ENCODE measurements at places on chromosomes 3 and 15. TPM values are rescaled to one million over a fixed set of nuclear protein-coding genes. Genes with fewer than 3 reads are reported as not detected.

- no peaks in the 10 kb centered on the region for H3K36me3 ChIP-seq
- no peaks in the 10 kb centered on the region for H3K4me1 ChIP-seq
- no peak for DNase-seq
These were observed 93.4 kb downstream of the ABHD5 start for GRCh38 chr3:43783987-43784639.

- H3K4me1 ChIP-seq = peaks cover 6% of the 10 kb centered on the region
- no peaks in the 10 kb centered on the region for H3K27me3 ChIP-seq
- H3K36me3 ChIP-seq = peaks cover 5% of the 10 kb centered on the region
- H3K27ac ChIP-seq = no peak overlapping the region
- H3K4me3 ChIP-seq = no peak overlapping the region
These were observed 28.7 kb downstream of the DLEC1 start for GRCh38 chr3:38067508-38068233.

- H3K4me1 ChIP-seq = no peaks in the 10 kb centered on the region
- no peaks in the 10 kb centered on the region for H3K27me3 ChIP-seq
- H3K4me3 ChIP-seq = no peak overlapping the region
These were observed 218.5 kb upstream of the CNTN3 start for GRCh38 chr3:74832925-74833324.

The SPINK8 gene
- total RNA-seq = not detected

The EIF4E3 gene
- 12.9 TPM for total RNA-seq

DNA sequence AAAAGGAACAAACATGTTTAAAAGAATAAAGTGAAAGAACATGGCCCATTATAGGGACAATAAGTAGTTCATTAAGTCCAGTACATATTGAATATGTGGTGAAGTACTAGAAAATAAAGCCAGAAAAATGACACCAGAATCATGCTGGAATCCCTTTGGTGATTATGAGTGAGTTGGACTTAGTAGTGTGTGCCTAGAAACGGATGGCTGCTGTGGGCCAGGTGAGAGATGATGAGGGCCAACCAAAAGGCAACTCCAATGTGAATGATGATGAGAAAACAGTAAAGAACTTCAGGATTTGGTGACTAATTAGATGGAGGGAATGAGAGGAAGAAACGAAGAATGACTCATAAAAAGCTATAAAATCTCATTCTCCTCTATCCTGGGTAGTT is 3.3 kb downstream of the CRYGS start:
- H3K4me1 ChIP-seq = no peaks in the 10 kb centered on the region
- no peak for DNase-seq
- no peaks in the 10 kb centered on the region for H3K27me3 ChIP-seq
- no peak overlapping the region for H3K4me3 ChIP-seq
- H3K27ac ChIP-seq = no peak overlapping the region
- H3K36me3 ChIP-seq = no peaks in the 10 kb centered on the region

- H3K27ac ChIP-seq = no peak overlapping the region
- peaks cover 5% of the 10 kb centered on the region for H3K4me1 ChIP-seq
- H3K27me3 ChIP-seq = no peaks in the 10 kb centered on the region
- H3K4me3 ChIP-seq = no peak overlapping the region
- no peaks in the 10 kb centered on the region for H3K36me3 ChIP-seq
- no peak for DNase-seq
These were observed 151.0 kb upstream of the RGMA start for GRCh38 chr15:93239993-93240392.

Data from H9 (cell line).